Head of caudate nucleus (tissue), 42 donors: ENCODE measurements at places on chromosomes 6 and 20.

DNA sequence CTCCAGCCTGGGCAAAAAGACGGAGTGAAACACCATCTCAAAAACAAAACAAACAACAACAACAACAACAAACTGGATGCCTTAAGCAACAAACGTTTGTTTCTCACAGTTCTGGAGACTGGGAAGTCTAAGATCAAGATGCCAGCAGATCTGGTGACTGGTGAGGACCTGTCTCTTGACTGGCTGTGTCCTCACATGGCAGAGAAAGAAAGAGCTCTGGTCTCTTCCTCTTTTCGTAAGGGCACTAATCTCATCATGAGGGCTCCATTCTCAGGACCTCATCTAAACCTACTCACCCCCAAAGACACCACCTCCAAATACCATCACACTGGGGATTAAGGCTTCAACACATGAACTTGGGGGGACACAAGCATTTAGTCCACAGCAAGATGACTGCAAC, 13.5 kb upstream of the GFOD1 start:
- DNase-seq, result no peak

GRCh38 chr20:14498772-14499171, 161.4 kb upstream of the FLRT3 start:
- DNase-seq, result peak; percentile 20

DNA sequence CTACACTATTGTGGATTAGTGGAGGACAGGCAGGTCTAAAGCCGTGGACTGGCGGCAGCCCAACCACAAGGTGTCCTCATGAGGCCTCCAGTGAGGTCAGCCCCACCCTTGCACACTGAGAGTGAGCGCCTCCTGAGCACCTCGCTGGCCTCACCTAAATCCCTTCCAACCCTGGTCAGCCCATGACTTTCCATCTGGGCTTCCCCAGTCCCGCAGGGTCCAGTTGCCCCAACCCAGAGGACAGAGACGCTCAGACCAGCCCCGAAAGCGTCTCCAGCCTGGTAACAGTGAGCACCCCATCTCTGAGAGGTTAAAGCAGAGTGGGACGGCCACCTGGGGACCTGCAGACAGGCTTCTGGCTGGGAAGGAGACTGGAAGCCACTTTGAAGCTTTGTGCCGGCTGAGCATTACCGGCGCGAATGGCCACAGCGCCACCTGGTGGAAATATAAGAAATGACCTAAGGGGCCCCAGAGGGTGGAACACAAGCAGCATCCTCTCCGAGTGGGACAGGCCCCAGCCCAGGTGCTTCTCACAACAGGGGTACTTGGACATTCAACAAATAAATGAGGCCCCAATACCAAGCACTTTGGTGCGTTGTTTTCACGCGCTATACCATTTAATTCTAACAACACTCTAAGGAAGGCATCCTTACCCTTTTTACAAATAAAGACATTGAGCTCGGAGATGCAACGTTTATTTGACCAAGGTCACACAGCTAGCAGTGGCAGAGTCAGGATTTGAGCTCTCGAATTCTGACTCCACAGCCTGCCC, 65.7 kb upstream of the TOP1 start:
- peak; percentile 79 for DNase-seq

DNA sequence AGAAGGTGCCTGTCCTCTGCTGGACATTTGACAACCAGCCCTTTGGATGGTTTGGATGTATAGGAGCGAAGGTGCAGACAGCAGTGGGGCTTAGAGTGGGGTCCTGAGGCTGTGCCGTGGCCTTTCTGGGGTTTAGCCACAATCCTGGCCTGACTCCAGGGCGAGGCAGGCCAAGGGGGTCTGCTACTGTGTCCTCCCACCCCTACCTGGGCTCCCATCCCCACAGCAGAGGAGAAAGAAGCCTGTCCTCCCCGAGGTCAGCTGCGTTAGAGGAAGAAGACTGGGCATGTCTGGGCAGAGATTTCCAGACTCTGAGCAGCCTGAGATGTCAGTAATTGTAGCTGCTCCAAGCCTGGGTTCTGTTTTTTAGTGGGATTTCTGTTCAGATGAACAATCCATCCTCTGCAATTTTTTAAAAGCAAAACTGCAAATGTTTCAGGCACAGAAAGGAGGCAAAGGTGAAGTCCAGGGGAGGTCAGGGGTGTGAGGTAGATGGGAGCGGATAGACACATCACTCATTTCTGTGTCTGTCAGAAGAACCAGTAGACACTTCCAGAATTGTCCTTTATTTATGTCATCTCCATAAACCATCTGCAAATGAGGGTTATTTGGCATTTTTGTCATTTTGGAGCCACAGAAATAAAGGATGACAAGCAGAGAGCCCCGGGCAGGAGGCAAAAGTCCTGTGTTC, 1.3 kb upstream of the CDKN1A start:
- no peak for DNase-seq

DNA sequence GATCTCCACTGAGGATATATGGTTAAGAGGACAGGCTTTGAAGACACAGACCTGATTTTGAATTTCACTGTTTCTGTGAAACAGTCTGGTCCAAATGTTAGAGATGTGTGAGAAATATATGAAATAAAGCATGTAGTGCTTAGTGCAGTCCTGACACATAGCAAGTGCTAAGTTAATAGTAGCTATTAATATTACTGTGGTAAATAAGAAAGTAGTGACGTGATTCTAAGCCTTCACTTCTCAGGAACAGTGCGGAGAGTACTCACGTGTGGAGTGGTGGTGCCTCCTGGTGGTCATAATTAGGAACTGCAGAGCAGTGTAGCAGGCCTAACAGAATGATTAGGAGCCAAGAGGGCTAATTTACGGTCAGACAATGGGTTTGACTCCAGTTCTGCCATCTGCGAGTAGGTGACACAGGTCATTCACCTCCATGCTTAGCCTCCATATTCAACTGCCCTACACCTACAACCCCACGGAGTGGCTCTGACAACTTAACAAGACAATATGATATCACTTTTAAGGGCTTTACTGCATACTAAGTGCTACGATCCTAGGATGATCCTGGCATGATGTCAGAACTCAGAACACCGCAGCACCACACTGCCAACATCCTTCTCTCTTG, 106.2 kb downstream of the JPH2 start:
- DNase-seq, result peak; percentile 81

DNA sequence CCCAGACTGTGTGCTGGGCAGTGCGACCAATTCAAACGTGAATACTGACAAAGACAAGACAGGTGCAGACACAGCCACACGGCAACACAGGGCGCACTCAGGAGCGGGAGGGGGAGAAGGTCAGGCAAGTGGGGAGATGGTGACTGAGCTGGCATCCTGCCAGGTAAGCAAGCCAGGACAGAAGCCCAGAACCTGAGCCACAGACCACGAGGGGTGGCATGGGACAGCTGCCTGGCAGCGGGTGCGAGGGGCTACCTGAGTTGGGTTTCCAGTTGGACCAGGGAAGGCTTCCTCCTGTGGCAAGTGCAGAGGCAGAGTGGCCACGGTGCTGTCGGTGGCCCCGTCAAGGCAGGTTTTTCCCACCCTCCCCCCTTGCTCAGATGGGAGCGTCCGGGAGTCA, 215.2 kb upstream of the ARID1B start:
- DNase-seq, result no peak

DNA sequence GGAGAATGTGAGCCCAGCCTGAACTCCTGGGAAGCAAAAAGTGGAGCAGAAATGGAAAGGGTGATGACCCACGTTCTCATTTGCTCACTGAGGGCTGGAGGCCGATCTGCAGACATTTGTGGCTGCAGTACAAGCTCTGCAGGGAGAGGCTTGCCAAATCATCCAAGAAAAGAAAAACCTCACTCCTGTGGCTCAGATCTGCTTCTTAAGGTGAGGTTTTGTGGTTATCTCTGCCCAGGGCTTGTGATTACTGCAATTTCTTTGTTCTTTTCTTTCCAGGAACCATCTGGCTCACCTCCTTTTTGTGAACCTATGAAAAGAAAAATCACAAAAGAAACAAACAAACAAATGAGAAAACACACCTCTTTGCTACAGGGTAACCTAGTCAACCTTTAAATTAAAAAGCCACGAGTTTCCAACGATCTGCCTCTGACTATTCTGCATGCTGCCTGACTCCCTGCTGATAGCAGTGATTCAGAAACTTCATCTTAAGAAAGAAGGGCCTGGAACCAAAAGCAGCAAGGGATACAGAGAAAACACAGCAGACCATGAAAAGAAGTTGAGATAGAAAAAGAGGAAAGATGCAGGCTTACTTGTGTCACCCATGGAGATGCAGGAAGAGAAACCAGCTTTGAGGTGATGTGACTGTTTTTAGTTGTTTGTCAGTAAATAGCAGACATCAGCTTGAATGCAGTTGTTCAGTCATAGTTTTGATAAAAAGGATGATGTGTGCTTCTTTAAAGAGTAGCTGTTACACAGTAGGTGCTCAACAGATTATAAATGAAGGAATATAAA, 165.1 kb downstream of the LMBRD1 start:
- no peak for DNase-seq

GRCh38 chr6:19204445-19204844, 632.7 kb upstream of the ID4 start:
- no peak for DNase-seq

- DNase-seq, result peak; percentile 12
These were observed 6.6 kb downstream of the PRSS35 start for GRCh38 chr6:83518816-83519480.

DNA sequence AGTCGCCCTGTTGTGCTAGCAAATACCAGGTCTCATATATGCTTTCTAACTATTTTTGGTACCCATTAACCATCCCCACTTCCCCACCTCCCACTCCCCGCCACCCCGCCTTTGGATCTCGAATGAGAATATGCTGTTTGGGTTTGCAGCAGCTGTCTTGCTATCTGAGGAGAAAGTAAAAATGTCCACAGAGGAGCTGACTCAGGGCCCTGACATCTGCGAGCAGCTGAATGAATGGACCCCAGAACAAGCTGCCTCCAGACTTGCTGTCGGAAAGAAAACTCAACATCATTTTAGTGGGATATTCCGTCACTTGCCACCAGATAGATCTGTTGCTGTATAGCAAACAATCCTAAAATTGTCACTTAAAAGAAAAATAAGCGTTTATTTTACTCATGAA, 103.7 kb downstream of the LINC00237 start:
- DNase-seq, result no peak

GRCh38 chr6:33983109-33983716, 162.7 kb downstream of the GRM4 start:
- DNase-seq, result no peak
